ENCODE measurements at places on chromosomes 3 and 15.

- no peak for DNase-seq
Observed at GRCh38 chr15:101565377-101565776, 75.9 kb upstream of the PCSK6 start.

GRCh38 chr3:152564459-152564858 lies 270.5 kb upstream of the P2RY1 start:
- DNase-seq = no peak

DNA sequence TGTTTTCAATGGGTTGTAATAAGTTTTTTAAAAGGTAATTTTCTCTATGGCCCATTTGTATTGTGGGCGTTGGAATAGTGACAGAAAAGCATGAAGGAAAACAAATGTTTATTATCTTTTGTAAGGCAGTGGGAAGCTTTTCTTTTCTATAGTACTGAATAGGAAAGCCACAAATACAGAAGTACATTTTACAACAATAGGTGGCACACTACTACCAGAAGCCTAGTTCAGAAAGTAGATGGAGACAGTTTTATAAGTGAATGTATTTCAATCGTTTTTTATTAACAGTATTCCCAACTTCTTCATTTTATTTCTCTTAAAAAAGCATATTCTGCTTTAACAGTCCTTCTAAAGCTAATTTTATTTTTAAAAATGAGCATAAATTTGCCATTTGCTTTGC lies 296.7 kb downstream of the PTPRG start:
- no peak for DNase-seq

DNA sequence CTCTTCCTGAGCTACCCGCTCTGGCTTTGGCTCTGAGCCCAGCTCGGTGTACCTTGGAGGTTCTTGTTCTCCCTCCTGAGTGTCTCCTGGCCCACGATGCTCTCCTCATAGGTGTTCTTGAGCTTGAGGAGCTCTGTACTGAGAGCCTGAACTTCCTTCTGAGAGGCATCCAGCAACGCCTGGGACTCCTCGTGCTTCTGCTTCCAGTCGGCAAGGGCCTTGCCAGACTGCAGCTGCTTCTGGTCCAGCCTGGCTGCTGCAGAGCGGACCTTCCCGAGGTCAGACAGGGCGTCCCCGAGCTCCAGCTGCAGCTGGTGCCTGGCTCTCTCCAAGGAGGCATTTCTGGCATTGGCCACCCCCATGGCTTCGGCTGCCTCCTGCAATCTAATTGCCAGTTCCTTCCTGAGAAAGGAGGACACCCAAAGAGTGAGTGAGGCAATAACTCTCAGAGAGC lies 99.8 kb downstream of the MYH15 start:
- DNase-seq = no peak

DNA sequence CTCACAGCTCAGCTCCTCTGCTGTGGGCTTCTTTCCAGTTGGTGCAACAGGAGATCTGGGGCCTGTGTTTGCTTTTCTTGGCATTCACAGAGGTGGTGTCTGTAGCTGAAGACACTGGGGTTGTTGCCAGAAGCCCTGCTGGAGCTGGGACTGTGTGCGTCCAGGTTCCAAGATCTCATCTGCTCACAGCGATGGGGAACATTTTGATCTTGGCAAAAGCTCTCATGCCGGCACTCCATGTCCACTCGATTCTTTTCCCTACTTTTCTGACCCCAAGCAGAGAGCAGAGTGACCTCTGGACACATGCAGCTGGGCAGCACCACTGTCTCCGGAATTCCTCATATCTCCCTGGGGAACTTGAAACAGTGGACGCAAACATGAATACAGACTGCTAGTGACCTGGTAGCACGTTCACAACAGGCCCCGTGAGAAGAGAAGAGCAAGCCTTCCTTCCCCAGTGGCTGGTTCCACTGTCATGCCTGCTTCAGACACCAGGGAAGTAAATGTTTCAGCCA lies 36.1 kb upstream of the MECOM start:
- DNase-seq = no peak

- no peak for DNase-seq
Observed at GRCh38 chr15:27936164-27936563, 163.0 kb downstream of the OCA2 start.

- DNase-seq = no peak
Observed at GRCh38 chr3:169678122-169678521, 14.6 kb upstream of the MECOM start.

DNA sequence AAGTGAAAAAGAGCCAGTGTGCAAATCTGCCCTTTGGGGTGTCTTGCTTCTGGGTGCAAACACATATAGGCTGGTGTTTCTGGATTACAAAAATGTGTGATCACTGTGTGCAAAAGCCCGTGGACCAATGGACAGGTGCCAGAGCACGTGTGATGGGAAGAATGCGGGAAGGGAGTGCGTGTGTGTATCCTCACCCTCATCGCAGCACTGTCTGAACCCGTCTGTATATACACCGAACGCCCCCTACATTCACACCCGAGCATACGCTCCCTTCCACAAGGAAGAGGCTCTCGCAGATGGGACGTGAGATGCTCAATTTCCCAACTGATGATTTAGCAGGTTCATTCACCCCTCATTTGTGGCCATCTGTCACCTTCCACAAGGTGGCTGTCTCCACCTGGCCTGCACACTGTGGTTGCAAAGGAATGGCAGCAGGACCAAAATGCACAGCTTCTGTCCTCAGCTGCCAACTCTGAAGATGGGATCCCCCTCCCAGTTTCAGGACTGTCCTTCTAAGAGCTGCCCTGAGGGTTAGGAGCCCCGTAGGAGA lies 19.4 kb upstream of the SLC6A1 start:
- no peak for DNase-seq

GRCh38 chr3:24067483-24067882 lies 122.4 kb downstream of the NR1D2 start:
- no peak for DNase-seq

DNA sequence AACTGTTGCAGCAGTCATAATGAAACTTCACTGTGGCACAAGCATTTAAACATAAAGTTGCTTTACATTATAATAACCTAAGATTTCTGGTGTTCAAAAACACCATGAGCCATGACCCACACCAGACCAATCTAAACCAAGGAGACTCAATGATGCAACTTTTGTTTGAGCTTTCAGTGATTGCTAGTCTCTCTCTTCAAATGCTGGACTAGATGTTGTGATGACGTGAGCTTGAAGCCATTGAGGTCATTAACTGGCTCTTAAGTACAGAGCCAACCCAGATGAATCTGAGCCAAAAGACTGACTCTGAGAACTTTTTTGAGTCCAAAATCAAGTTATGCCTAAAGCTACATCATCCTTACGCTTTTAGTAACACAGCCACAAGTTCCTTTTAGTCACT lies 36.5 kb downstream of the ATR start:
- DNase-seq = no peak

DNA sequence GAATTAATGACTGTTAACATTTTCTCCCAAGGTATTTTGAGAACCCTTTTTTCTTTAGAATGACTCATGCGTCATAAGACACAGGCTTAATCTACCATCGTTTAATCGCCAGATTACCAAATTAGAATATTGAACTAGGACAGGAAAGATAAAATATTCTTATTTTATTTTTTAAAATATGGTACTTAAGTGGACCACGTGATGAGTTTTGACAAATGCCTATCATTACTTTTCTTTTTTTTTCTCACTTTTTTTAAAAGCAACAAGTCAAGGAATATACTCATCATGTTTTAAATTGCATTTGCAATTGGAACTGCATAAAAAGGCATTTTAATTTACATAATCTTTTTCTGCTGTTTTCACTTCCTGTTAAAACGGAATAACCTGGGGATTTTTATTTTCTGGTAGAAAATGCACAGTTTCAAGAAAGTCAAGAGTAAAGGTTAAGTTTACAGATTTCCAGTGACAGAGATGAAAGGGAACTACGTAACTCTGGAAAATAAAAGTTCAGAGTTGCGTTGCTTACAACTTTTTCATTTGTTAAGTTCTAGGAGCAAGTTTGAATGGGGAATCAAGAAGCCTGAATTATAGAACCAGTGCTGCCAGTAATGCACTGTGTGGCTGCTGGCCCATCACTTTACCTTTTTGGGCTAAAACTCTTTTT lies 23.6 kb downstream of the SIAH2 start:
- DNase-seq = no peak

DNA sequence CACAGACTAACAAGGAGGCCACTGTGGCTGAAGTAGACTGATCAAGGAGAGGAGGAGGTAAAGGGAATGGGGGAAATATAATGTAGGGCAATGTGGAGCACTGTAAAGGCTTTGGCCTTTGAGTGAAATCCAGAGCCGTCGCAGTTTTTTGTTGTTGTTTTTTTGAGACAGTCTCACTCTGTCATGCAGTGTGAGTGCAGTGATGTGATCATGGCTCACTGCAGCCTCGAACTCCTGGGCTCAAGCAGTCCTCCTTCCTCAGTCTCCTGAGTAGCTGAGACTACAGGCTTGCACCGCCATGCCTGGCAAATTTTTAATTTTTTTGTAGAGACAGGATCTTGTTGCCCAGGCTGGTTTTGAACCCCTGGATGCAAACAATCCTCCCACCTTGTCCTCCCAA lies 32.2 kb downstream of the PPP4R2 start:
- DNase-seq = no peak

DNA sequence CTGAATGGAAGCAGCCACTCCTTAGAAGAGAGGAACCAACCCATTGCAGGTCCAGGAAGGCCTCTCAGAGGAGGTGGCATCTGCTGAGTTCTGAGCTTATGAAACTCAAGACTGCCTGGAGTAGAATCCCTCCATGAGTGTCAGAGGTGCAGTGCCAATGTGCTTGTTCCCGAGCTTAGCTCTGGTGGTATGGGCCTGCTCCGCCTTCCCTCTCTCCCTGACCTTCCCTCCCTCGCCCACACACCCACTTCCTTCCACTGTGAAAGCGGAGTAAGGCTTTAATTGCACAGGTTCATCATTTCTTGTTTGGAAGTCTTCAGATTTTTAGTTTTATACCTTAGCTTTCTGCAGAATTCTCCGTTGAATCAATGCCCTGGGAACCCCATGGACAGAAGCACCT lies 208.0 kb upstream of the BHLHE40 start:
- no peak for DNase-seq

- DNase-seq = no peak
Observed at GRCh38 chr3:158810823-158811724, 9.2 kb downstream of the MFSD1 start.

DNA sequence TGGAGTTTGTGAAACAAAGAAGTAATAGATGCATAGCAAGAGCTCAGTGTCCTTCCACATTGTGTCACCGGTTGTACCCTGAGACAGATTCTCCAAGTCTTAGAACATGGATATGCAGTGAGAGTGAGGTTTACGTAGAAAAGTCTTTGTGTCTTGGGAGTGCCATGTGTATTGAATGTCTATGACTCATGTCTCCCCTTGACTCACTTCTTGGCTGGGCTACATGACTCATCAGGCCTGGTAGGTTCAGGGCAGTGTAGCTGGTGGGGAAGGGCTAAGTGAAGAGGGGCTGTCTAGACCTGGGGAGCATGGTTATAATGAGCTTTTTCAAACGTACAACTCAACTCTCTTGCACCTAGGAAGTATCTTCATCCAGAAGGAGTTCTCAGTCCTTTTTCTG lies 167.4 kb downstream of the GAP43 start:
- DNase-seq = peak; percentile 60

- no peak for DNase-seq
Observed at GRCh38 chr3:184748219-184749135, 36.6 kb upstream of the MAGEF1 start.

- DNase-seq = no peak
Observed at GRCh38 chr3:87798567-87798947, 260.2 kb downstream of the CGGBP1 start.

GRCh38 chr3:54999811-55000210 lies 72.0 kb upstream of the LRTM1 start:
- DNase-seq = no peak

GRCh38 chr15:37090543-37091175 lies 9.7 kb downstream of the MEIS2 start:
- DNase-seq = no peak

DNA sequence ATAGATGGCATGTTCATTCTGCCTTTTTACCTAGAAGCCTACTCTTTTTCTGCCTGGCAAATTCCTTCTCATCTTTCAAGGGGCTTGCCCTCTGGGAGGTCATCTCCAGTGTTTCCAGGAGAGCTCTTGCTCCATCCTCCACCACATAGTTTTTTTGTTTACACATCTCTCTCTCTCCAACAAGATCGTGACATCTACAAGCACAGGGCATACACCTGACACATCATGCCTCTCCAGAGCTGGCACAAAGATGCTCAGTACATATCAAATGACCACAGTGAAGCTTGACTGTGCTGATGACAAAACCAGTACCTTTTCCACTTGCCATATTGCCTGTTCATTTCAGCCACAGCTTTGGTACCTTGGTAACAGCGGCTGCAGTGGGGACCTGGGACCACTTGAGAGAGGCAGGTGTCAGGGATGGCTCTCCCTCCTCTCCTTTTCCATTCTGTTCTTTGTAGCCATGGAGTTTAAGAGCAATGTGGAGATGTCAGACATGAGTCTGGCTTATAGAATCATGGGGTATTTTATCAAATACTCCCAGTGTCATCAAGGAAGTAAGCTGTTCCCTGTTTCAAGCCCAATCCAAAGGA lies 15.4 kb downstream of the ALPK3 start:
- no peak for DNase-seq

GRCh38 chr3:183299976-183300375 lies 46.9 kb downstream of the B3GNT5 start:
- no peak for DNase-seq

- no peak for DNase-seq
Observed at GRCh38 chr15:79887054-79887930, 9.5 kb downstream of the MTHFS start.

- DNase-seq = no peak
Observed at GRCh38 chr3:150074277-150074676, 103.6 kb upstream of the PFN2 start.

DNA sequence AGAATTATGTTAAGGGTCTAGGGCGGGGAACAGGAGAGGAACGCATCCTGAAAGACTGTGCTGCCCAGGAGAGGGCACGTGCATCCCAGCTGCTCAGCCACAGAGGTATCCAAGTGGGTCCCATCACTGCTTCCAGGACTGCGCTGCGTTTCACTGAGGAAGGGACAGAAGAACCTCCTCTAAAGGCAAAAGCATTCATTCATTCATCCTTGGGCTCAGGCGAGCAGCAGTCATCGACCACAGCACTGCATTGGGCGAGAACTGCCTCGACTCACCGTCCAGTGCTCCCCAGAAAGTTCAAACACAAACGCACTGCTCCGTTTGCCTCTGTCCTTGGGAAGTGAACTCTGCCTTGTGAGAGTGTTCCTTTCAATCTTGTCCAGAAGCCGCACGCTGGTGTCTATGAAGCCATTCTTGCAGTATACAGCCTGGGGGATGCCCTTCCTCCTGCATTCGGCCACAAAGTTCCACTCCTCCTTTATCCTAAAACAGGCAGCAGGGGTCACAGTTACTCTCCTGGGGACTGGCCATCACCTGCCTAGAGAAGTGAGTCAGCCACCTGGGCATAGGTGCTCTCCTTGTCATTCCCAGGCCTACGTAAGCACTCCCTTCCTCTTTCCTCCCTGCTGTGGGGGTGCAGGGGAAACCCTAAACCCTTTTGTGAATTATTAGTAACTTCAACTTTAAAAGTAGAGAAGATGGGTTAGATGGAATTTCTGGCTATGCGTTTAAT lies 21.2 kb downstream of the LRRC2 start:
- DNase-seq = no peak

- no peak for DNase-seq
Observed at GRCh38 chr3:126845920-126846715, 136.8 kb upstream of the PLXNA1 start.

- no peak for DNase-seq
Observed at GRCh38 chr3:126293370-126294082, 63.7 kb downstream of the KLF15 start.

GRCh38 chr3:153052096-153052460 lies 109.9 kb upstream of the RAP2B start:
- DNase-seq = no peak

- DNase-seq = no peak
Observed at GRCh38 chr15:57290187-57290586, 86.1 kb upstream of the CGNL1 start.

- DNase-seq = no peak
Observed at GRCh38 chr15:95998935-95999334, 331.6 kb upstream of the NR2F2 start.

Measured in activated T-cell treated with anti-CD3 and anti-CD28 coated beads for 24 hours (primary cell).